ENCODE measurements at places on chromosomes 2 and 18. TPM values are rescaled to one million over a fixed set of nuclear protein-coding genes. Genes with fewer than 3 reads are reported as not detected.

The CNGA3 gene
- total RNA-seq = not detected

The SNED1 gene
- total RNA-seq = 1.1 TPM

The COBLL1 gene
- 1.1 TPM for total RNA-seq

The POTEF gene
- total RNA-seq = not detected

The ALK gene
- not detected for total RNA-seq

The CYP1B1 gene
- total RNA-seq = 1.1 TPM
